ENCODE measurements at places on chromosomes 3 and 15. TPM values are rescaled to one million over a fixed set of nuclear protein-coding genes. Genes with fewer than 3 reads are reported as not detected.

Gene EXOSC7
- 73.3 TPM for total RNA-seq

Gene ROPN1B
- total RNA-seq, result not detected

Gene CHL1
- not detected for total RNA-seq

Gene SLITRK3
- total RNA-seq, result not detected

Gene DUOXA2
- total RNA-seq, result not detected

Measured in MCF 10A (cell line).